ENCODE measurements at places on chromosomes 4 and X.

GRCh38 chrX:23386260-23386659 is 51.6 kb downstream of the PTCHD1 start:
- no peak for DNase-seq

GRCh38 chr4:102564399-102565059 is 63.4 kb downstream of the NFKB1 start:
- DNase-seq, result no peak

- DNase-seq, result no peak
Measured at GRCh38 chrX:149641835-149642234, 10.2 kb upstream of the TMEM185A start.

DNA sequence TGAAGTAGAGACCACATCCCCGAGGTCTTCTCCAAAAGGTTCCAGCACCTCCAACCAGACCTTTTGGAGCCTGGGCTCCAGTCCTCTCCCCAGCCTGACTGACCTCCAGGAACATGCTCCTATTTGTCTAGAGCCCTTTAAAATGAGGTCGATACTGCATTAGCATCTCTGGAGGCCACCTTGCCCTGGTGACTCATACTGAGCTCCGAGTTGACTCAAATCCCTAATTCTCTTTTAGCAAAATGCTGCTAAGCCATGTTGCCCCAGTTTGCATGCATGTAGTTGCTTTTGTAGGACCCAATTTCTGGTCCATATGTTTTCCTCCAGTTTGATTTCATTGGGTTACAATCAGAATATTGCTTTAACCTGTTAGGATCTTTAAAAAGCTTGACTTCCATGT is 43.5 kb upstream of the CITED1 start:
- DNase-seq, result no peak

DNA sequence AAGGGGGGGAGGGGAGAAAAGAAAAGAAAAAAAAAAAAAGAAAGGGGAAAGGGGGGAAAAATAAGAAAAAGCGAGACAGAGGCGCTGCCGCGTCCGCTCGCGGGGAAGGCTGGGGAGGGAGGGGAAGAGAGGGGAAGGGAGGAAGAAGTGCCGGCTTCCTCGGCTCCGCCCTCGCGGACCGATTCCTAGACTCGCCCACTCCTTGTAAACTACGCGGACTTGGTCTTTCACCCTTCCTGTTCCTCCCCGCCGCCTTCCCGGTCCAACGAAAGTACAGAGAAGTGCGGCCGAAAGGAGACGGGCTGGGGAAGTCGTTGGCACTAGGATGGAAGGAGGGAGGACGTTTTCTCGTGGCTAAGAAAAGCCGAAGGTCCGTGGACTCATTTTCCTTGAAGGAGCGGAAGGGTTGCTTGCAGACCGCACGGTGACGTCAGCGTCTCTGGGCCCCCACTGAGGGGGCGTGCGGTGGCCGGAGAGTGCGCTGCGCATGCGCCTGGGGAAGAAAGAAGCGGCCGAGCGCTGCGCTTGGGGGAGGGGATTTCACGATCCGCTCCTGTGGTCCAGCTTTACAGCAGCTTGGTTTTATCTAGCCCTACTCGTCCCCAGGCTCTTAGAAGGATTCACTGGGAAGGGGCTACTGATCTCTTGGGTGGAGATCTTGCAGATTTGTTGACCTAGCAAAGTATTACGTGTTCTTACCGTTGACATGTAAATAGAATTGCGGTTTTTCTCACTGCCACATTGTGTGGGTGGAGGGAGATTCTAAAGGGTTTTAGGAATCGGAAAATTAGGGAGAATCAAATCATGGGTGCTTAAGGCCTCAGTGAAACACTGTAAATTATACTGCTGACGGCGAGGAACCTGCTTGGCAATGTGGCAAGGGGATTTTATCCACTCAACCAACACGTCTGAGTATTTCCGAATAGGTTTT is at the start of gene CCNI:
Gene CCNI, minus strand, starts transcription at position 121 of the 931 bp plus-strand sequence. CDS start 9,627 bp downstream, outside the sequence.
- peak; percentile 98 for DNase-seq

GRCh38 chr4:114598191-114599121 is at the start of gene UGT8:
UGT8 (plus strand) TSS chr4:114598807; CDS start chr4:114622881, 24,074 bp downstream.
- peak; percentile 50 for DNase-seq

GRCh38 chr4:185734214-185734613 is 77.8 kb downstream of the SORBS2 start:
- no peak for DNase-seq

- no peak for DNase-seq
Measured at GRCh38 chr4:40280586-40280985, 54.5 kb upstream of the CHRNA9 start.

GRCh38 chr4:2728806-2729532 is 27.2 kb downstream of the TNIP2 start:
- DNase-seq, result no peak

All from left kidney (tissue), 8 donors.